CD4-positive, alpha-beta T cell treated with Interferon gamma for 1 hour (primary cell): ENCODE measurements at places on chromosomes 16 and 17.

DNA sequence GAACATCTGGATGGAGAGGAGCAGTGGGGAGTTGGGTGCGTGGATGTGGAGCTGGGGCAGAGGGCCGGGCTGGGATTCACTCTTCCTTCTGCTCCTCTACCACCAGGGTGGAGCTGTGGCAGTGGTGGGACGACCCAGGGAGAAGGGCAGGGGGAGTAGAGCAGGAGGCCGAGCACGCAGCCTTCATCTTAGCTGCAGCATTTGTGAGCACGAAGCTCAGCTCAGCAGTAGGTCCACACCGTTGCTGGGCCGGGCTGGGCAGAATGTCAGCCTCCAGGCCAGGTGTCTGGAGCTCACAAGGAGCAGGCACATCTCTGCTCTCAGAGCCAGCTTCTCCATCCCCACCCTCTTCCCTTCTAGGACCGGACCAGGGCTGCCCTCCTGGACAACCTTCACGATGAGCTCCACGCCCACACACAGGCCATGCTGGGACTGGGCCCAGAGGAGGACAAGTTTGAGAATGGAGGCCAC is 55.7 kb downstream of the OR1D5 start:
- no peak for DNase-seq

DNA sequence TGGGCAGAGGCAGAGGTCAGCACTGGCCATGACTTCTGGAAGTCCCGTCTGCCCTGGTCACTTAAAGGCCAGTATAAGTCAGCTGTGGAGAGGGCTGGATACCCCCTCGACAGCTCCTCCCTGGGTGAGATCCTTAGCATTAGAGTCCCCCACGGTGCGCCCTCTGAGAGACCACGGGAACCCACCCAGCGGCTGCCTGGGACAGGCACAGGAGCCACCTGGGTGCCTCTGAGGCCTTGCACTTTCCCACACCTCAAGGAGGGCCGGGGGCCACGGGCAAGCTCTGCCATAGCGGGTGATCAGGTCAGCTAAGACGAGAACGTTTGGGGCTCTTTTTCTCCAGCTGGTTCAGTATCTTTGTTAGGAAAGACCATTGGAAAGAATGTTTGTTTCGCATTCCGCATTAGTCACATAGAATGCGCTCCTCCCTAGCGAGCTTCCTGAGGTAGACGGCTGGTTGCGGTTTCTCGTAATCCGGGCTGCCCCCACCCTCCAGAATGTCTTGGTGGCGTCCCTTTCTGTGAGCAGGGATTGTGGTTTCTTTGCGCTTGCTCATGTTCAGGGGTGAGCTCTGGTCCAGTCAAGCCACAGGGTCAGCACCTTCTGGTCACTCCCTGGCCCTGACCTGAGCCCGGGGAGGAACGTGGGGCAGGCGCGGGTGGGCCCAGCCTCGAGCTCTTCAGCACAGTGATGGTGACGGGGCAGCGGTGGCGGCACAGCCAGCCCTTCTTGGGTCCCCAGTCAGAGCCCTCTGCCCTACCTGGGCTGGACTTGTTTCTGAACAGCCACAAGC is 25.2 kb downstream of the NME3 start:
- DNase-seq: no peak

- DNase-seq: peak; percentile 46
Observed at GRCh38 chr16:71894229-71894920, 956 bp upstream of the IST1 start.

- DNase-seq: no peak
Observed at GRCh38 chr16:66568355-66568754, 2.1 kb downstream of the CMTM1 start.

GRCh38 chr16:12971241-12971640 is 69.8 kb downstream of the SHISA9 start:
- DNase-seq: no peak

DNA sequence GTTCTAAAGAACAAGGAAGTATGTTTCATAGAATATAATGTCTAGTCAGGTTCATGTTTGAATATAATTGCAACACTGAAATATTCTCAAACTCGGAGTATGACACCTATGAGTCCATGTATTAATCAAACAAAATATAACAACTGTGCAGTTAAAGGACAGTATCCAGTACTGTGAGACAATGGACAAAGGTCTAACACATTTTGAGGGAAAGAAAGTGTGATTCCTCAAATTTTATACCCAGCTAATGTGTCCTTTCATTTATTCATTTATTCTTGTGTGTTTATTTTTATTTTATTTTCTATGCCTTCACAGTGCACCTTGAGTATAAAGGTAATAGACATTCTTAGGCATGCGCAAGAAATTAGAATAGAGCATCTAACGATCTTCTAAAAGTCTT is 401.0 kb upstream of the ZFHX3 start:
- DNase-seq: no peak

DNA sequence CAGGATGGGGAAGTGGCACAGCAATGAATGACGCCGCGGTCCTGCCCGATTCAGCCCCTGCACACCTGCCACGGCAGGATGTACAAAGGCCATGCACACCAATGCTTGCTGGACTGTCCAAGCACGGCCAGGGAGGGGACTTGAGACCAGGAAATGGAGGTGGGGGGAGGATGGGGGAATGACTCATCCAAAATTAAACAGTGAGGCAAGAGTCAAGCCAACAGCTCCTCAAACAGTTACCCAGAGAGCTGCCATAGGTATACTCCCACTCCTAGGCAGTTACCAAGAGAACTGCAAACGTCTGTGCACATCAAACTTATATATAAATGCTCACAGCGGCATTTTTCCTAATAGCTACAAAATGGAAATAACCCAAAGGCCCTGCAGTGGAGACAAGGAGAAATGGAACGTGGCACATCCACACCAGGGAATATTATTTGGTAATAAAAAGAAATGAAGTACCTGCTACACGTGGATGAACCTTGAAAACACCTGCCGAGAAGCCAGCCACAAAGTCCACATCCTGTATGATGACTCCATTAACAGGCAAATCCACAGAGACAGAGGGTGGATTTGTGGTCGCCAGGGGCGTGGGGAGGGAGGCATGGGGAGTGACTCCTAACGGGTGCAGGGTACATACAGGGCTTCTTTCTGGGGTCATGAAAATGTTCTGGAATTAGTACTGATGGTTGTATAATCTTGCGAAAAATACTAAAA is 54.1 kb downstream of the VAC14 start:
- DNase-seq: no peak

DNA sequence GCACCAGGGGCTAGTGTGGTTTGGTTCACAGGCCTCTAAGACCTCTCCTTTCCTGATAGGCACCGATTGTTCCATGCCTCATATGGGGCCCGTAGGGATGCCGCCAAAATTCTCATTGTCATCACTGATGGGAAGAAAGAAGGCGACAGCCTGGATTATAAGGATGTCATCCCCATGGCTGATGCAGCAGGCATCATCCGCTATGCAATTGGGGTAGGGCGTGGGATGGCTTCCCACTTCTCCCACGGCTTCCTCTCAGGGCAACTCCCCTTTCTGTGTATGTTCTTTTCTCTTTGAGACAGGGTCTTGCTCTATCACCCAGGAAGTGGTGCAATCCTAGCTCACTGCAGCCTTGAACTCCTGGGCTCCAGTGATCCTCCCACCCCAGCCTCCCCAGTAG is 5.3 kb downstream of the ITGAX start:
- no peak for DNase-seq

DNA sequence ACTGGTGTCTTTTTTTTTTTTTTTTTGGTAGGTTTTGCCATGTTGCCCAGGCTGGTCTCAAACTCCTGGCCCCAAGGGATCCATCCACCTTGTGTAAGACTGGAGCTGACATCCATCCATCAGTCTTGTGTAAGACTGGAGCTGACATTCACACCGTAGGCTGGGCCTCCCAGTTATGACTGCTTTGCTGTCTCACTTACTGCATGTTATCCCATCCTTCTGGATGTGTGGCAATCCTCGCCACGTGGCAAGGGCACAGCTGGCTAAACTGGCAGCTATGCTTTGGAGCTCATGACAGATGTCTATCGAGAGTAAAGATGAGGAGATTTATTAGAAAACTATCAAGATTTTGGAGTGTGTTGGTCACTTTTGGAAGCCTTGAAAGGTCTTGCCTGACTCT is 115.1 kb downstream of the ABCA8 start:
- DNase-seq: no peak

- no peak for DNase-seq
Observed at GRCh38 chr16:19879241-19879792, 5.3 kb downstream of the GPRC5B start.

GRCh38 chr16:85321509-85322271 is 209.4 kb upstream of the CIBAR2 start:
- DNase-seq: no peak
